SJSA1 (cell line): ENCODE measurements at places on chromosomes 6 and 20. TPM values are rescaled to one million over a fixed set of nuclear protein-coding genes. Genes with fewer than 3 reads are reported as not detected.

PRDM13 gene
- total RNA-seq = not detected in 2 replicates

ZBTB12 gene
- 0.53 and 2.0 TPM in 2 replicates for total RNA-seq

ENPP5 gene
- 0.94 and 2.8 TPM in 2 replicates for total RNA-seq

PLCB1 gene
- total RNA-seq = 3.9 and 10.0 TPM in 2 replicates

PPP1R16B gene
- total RNA-seq = 0.03 TPM in 1 of 2 replicates, not detected in the other

VIP gene
- total RNA-seq = 0.06 and 0.26 TPM in 2 replicates

YIPF3 gene
- total RNA-seq = 59.2 and 116 TPM in 2 replicates

PHACTR3 gene
- not detected in 2 replicates for total RNA-seq

CRNKL1 gene
- 30.4 and 34.7 TPM in 2 replicates for total RNA-seq

CST3 gene
- total RNA-seq = 196 and 222 TPM in 2 replicates

C6orf58 gene
- not detected in 2 replicates for total RNA-seq

LRP11 gene
- total RNA-seq = 55.7 and 143 TPM in 2 replicates

CPNE5 gene
- 0.08 TPM in 1 of 2 replicates, not detected in the other for total RNA-seq

SCUBE3 gene
- total RNA-seq = 2.6 and 4.7 TPM in 2 replicates

ERVFRD-1 gene
- not detected in 2 replicates for total RNA-seq

RHAG gene
- total RNA-seq = not detected in 2 replicates

HSD17B8 gene
- 4.5 and 11.6 TPM in 2 replicates for total RNA-seq

TMC2 gene
- not detected in 2 replicates for total RNA-seq

MOXD1 gene
- 24.8 and 37.3 TPM in 2 replicates for total RNA-seq
